ENCODE measurements at places on chromosomes 6 and 20.

GRCh38 chr6:7899101-7899888 is 11.3 kb downstream of the TXNDC5 start:
- no peak for DNase-seq

GRCh38 chr6:146410851-146411595 is 132.6 kb upstream of the RAB32 start:
- no peak for DNase-seq

DNA sequence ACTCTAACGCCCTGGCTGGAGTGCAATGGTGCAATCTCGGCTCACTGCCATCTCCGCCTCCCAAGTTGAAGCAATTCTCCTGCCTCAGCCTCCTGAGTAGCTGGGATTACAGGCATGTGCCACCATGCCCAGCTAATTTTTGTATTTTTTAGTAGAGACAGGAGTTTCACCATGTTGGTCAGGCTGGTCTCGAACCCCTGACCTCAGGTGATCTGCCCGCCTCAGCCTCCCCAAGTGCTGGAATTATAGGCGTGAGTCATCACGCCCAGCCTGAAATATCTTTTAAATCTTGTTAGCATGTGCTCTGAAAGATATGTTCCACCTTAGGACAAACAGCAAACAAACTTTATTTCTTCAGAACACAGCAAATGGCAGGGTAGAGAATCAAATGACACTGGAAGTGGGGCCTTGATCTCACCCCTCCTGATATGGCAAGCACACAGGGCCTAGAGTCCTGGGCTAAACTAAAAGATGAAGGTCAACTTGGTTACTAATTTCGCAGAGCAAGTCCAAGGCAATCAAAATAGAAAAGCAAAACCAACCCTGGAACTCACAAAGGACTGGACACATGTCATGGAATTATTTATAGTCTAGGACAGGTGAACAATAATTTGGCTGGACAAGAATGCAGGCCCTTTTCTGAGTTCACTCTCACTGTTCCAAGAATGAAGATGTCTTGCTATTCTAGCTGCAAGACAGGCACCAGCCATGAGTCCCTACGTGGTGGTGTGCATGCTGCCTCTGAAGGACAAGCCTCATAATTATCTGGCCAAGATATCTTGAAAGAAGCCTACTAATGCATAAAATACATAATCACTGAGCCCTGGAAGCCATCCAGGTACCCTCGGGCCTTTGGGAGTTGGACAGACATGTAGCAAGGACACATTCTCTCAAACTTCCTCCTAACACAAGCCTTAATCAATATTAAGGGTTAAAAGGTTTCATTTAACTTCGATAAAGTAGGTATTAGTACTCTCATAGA is 35.6 kb downstream of the B4GALT5 start:
- no peak for DNase-seq

DNA sequence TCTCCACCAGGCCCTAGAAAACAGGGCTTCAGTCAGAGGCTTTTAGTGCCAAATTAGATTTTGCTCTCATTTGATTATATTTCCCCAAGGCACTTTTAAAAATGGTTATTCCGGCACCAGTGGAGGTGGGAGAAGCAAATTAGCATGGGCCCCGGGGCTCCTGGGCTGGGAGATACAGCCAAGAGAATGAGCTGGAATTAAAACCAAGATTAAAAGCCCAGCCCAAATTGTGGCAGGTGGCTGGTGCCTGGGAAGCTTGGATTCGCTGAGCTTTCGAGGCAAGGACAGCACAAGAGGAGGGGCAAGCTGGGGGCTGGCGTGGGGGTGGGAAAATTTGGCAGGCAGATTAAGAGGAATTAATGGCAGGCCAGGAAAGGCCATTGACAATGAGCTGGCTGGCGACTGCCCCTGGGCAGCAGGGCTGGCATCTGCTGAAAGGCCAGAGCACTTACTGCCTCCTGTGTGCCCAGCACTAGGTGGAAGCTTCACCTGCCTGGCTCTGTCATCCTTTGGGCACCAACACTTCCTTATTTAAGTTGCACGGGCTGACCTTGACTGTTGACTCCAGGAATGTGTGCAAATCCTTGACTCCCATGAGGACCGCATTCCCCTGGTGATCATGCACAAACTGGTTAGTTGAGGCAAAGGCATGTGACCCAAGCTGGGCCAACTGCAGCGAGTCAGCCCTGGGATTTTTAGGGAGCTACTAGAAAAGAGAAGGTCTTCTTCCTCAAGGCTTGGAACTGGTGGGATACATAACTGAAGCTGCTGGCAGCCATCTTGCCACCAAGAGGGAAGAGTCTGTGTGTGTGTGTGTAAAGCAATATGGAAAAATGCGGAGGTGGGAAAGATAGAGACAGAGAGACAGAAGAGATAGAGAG is 76.1 kb downstream of the SULF2 start:
- DNase-seq: no peak

GRCh38 chr6:36829919-36830544 is 9.2 kb downstream of the CPNE5 start:
- no peak for DNase-seq

DNA sequence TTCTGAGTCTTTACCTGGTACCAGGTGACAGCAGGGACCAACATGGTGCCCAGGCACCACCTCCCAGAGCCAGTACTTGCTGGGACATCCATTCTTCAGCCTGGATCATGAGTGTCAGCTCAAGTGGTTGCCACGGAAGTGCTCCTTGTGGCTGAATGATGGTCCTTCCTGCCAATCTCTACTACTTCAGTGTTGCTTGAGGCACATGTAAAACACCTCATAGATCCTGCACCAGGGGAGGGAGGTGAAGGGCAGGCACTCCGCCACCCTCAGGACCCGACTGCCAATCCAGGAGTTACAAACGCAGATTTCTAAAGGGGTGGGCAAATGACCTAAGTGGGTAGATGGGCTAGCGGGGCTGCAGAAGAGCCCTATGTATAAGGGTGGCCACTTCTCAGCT is 226.0 kb downstream of the PREX1 start:
- DNase-seq: no peak

DNA sequence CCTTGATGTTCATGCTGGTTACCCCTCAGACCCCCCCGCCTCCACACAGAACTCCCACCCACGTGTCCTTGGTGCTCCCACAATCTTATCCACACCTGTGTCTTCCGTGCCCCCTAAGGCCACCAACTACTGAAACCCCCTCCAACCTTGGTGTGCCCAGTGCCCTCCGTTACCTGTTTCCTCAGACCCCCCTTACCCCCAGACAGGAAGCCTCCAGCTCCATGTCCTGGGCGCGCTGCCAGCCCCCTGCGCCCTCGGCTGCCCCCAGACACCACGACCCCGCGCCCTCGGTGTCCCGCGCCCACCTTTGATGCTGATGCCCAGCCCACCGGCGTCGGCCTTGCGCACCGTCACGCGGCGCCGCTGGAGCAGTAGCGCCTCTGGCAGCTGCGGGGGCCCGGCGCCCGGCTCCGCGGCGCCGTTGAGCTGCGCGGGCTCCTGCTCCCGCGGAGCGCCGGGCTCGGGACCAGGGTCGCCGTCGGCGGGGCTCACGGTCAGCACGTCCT is 504 bp downstream of the SNTA1 start:
- DNase-seq: peak; percentile 11

DNA sequence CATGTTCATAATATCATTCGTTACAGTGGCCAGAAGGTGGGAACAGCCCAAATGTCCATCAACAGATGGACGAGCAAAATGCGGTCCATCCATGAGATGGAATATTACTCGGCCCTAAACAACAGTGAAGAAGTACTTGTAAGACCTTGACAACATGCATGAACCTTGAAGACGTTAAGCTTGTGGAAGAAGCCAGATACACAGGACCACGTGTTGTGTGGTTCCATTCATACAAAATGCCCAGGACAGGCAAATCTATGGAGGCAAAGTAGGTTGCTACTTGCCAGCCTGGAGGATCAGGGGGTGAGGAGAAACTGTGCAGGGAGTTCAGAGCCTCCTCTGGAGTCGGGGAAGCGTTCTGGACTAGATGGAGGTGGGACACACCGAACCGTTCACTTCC is 207.1 kb downstream of the ERMARD start:
- no peak for DNase-seq

DNA sequence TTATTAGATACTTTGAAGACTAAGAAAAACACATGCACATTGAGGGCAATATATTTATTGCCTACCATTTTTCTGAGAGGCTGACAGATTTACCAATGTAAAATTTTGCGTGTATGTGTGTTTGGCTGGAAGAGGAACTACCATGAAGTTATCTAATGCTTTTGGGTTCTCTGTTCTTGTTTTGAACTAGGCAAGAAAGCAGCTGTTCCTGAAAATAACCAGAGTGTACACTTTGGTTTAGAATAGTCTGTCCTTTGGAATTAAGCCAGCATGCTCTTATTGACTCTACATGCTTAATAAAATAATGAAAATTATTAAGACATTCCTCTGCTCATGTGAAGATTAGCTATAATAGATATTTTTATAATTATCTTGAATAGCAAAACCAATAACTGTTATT is 129.2 kb downstream of the MYB start:
- DNase-seq: no peak

DNA sequence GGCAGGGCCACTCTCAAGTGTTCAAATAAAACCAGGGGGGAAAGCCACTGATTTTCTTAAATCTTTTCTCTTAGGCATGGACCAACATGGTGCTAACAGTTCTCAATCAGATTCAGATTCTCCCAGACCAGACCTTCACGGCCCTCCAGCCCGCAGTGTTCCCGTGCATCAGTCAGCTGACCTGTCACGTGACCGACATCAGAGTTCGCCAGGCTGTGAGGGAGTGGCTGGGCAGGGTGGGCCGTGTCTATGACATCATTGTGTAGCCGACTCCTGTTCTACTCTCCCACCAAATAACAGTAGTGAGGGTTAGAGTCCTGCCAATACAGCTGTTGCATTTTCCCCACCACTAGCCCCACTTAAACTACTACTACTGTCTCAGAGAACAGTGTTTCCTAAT is 41.5 kb upstream of the SMIM28 start:
- no peak for DNase-seq

- DNase-seq: peak; percentile 78
Measured at GRCh38 chr6:28399350-28400121, at the start of gene ZSCAN12. Gene ZSCAN12, minus strand, starts transcription at chr6:28399747. Its CDS starts 1,342 bp downstream, at chr6:28398405.

DNA sequence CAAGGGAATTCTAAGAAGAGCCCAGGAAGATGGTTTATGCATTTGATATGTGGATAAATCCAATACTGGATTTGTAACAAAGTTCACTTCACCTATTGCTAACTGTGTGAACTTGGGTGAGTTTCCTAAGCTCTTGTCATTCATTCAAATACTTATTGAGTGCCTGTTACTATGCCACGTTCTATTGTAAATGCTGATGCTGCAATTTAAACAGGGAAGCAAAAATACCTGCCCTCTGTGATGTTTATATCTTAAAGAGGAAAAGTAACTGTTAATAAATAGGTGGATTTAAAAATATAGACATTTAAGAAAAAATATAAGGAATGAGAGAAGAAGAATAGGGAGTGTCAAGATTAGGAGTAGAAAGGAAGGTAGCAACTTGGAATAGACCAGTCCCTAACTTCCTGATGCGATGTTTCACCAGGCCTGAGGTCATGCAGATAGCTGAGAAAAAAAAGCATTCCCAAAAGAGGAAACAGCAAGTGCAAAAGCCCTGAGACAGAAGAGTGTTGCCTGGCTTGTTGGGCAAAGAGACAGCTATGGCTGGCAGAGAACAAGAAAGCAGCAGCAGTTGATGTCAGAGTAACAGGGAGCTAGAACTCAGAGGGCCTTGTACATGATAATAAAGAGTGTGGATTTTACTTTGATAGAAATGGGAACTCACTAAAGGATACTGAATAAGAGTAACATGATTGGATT is 54.3 kb upstream of the TCF21 start:
- no peak for DNase-seq
